Smooth muscle cell of bladder (primary cell): ENCODE measurements at places on chromosomes 5 and 9. TPM values are rescaled to one million over a fixed set of nuclear protein-coding genes. Genes with fewer than 3 reads are reported as not detected.

Gene TAS2R1
- not detected in 2 replicates for total RNA-seq

Gene IFNA1
- not detected in 2 replicates for total RNA-seq

Gene FOXD4L5
- under 0.01 TPM in 2 replicates for total RNA-seq

Gene VCAN
- 452 and 607 TPM in 2 replicates for total RNA-seq

Gene SAPCD2
- 0.43 and 0.55 TPM in 2 replicates for total RNA-seq

Gene EPB41L4B
- under 0.01 and 0.09 TPM in 2 replicates for total RNA-seq

Gene DAB2
- total RNA-seq = 122 and 161 TPM in 2 replicates

Gene TUSC1
- 5.0 and 7.2 TPM in 2 replicates for total RNA-seq

Gene BTNL8
- total RNA-seq = not detected in 2 replicates

Gene C5
- 4.5 and 4.8 TPM in 2 replicates for total RNA-seq

Gene SLC6A3
- under 0.01 TPM in 1 of 2 replicates, not detected in the other for total RNA-seq

Gene SLC36A3
- not detected in 2 replicates for total RNA-seq

Gene SMIM33
- total RNA-seq = not detected in 2 replicates

Gene IL4
- total RNA-seq = not detected in 2 replicates

Gene TPD52L3
- not detected in 2 replicates for total RNA-seq

Gene GPRIN1
- total RNA-seq = 1.1 and 1.3 TPM in 2 replicates

Gene BAAT
- total RNA-seq = not detected in 2 replicates

Gene TMEM174
- not detected in 2 replicates for total RNA-seq

Gene PCDHB6
- under 0.01 and 0.09 TPM in 2 replicates for total RNA-seq

Gene PCDHGC3
- 38.1 and 41.7 TPM in 2 replicates for total RNA-seq

Gene CXCL14
- 0.14 and 0.37 TPM in 2 replicates for total RNA-seq

Gene FOXD4L4
- 0.14 and 0.18 TPM in 2 replicates for total RNA-seq

Gene AK3
- total RNA-seq = 73.1 and 92.2 TPM in 2 replicates

Gene NEUROG1
- total RNA-seq = not detected in 2 replicates

Gene LCN10
- not detected in 2 replicates for total RNA-seq

Gene STPG3
- not detected in 2 replicates for total RNA-seq

Gene LIFR
- 41.3 and 49.4 TPM in 2 replicates for total RNA-seq

Gene RGS7BP
- total RNA-seq = under 0.01 TPM in 2 replicates

Gene SAXO1
- under 0.01 and 0.09 TPM in 2 replicates for total RNA-seq

Gene INSL6
- total RNA-seq = not detected in 2 replicates

Gene RAB3C
- total RNA-seq = under 0.01 TPM in 1 of 2 replicates, not detected in the other

Gene FRRS1L
- total RNA-seq = 0.09 and 0.14 TPM in 2 replicates

Gene OMD
- total RNA-seq = not detected in 2 replicates

Gene CTNND2
- not detected in 2 replicates for total RNA-seq

Gene CDH10
- total RNA-seq = 0.14 and 1.7 TPM in 2 replicates

Gene NR2F1-AS1
- 45.1 and 58.0 TPM in 2 replicates for total RNA-seq

Gene PCDHB1
- total RNA-seq = not detected in 2 replicates

Gene HTR1A
- total RNA-seq = not detected in 2 replicates

Gene INSYN2B
- total RNA-seq = 3.1 and 3.8 TPM in 2 replicates

Gene TNFSF15
- 0.28 and 0.55 TPM in 2 replicates for total RNA-seq

Gene VLDLR
- total RNA-seq = 35.6 and 44.7 TPM in 2 replicates

Gene CARD6
- 7.0 and 9.6 TPM in 2 replicates for total RNA-seq

Gene MRPS2
- 10.4 and 11.5 TPM in 2 replicates for total RNA-seq

Gene NINJ1
- 42.1 and 58.6 TPM in 2 replicates for total RNA-seq

Gene GFPT2
- 36.4 and 66.0 TPM in 2 replicates for total RNA-seq

Gene ARL14EPL
- total RNA-seq = 0.18 TPM in 1 of 2 replicates, not detected in the other

Gene LRRC70
- total RNA-seq = 0.55 and 0.57 TPM in 2 replicates

Gene SH3TC2
- total RNA-seq = 0.65 and 1.00 TPM in 2 replicates

Gene ELP1
- total RNA-seq = 27.4 and 33.5 TPM in 2 replicates

Gene WWC1
- 1.7 and 1.8 TPM in 2 replicates for total RNA-seq

Gene CCDC187
- total RNA-seq = under 0.01 TPM in 2 replicates

Gene IL3
- total RNA-seq = not detected in 2 replicates

Gene FGFR4
- total RNA-seq = 2.2 and 19.8 TPM in 2 replicates

Gene SLIT3
- 4.6 and 18.5 TPM in 2 replicates for total RNA-seq

Gene GCNT4
- 4.3 and 6.5 TPM in 2 replicates for total RNA-seq

Gene MOB3B
- total RNA-seq = 0.14 and 0.18 TPM in 2 replicates

Gene TOR4A
- total RNA-seq = 11.0 and 13.5 TPM in 2 replicates
